Stimulated activated CD8-positive, alpha-beta memory T cell treated with anti-CD3 and anti-CD28 coated beads, Interleukin-4, amount 100 ng/mL, for 24 hours (primary cell): ENCODE measurements at places on chromosomes 16 and 17.
A peak's percentile ranks its signal among the peaks of the same experiment; 100 is the strongest.

GRCh38 chr17:39703913-39704312 lies 4.0 kb downstream of the ERBB2 start:
- no peak for DNase-seq

- no peak for DNase-seq
Measured at GRCh38 chr17:44251062-44251461, 16.9 kb downstream of the SLC4A1 start.

- no peak for DNase-seq
Measured at GRCh38 chr17:58758890-58759289, 3.2 kb downstream of the PPM1E start.

DNA sequence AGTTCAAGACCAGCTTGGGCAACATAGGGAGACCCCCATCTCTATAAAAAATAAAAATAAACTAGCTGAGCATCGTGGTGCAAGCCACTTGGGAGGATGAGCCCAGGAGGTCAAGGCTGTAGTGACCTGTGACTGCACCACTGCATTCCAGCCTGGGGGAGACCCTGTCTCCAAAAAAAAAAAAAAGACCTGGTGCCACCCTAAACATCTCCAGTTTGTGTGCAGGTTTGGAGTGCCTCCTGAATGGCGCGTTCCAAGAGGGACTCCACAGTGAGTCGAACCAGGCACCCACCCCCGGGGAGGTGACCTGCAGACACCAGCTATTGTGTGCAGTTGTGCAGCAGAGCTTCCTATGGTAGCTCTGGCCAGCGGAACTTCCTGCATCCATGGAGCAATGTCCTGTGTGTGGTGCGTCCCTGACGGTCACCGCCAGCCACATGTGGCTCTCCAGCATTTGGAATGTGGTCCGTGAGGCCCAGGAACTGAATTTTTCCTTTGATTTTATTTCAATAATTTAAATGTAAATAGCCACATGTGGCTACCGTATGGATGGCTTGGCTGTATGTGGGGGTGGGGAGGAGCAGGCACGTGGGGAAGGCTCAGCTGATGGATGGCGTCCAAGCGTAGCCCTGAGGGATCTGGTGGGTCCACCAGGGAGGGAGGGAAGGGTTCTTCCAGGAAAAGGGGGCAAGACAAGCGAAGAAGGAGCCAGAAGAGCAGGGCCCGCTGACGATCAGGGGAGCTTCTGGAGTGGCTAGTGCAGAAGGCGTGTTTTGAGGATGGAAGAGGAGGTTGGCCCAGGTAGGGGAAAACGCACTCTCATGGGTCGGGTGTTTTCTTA lies 107.1 kb upstream of the GSE1 start:
- no peak for DNase-seq

GRCh38 chr17:9750524-9750923 lies 40.9 kb downstream of the DHRS7C start:
- DNase-seq = no peak

DNA sequence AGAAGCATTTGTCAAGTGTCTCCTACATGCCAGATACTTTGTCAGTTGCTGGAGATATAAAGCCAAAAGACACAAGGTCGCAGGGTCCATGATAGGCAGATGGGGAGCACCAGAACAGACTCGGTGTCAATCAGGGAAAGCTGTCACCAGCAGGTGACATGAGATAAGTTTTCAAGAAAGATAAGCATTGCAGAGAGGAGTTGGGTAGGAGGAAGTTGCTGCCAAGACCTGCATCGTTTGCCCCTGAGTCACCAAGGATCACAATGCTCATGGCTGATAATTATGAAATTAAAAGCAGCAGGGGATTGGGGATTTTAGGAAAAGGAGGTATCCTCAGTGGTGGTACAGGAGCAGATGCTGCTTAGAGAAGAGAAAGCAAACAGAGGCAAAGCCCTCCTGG lies 551.1 kb upstream of the CDH11 start:
- DNase-seq = no peak

DNA sequence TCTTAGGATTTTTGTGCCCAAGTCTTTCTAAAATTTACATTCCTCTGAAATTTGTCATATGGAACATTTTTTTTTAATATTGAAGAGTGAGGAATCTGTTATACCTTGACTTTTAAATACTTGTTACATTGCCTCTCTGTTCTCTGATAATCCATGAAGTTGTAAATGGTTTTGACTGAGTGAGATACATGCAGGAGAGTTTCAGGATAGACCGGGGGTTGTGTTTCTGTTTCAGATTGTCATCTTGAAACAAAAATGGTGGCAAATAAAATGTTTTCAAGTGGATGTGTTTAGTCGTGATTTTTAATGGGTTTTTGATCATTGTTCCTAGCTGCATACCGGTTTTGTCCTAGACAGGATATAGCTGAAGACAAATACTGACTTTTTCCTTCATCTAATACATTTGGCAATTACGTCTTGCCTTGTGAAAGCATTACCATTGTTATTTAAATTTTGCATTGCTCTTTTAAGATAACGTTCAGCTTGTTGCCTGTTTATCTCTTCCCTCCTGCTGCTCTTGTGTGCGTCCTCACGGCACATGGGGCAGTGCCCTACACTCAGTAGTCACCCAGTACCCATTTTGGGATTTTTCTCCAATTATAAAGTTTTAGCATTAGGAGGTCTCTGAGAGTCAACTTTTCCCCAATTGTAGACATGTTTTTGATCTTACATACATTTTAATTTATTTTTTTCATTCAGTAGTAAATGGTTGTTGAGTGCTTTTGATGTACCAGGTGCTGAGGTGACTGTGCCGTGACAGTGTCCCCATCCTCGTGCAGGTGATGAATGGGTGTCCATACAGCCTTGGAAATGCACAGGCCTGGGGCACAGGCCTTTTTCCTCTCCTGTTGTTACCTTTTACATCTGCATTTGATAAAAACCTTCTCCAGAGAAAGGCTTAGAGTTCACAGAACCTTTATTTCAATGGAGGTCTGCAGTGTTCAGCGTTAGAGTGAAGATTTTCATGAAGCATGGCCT lies 169.9 kb downstream of the MSI2 start:
- DNase-seq = no peak

- no peak for DNase-seq
Measured at GRCh38 chr16:71501547-71501946, 12.4 kb upstream of the ZNF19 start.

- no peak for DNase-seq
Measured at GRCh38 chr16:46980926-46981325, 7.5 kb upstream of the DNAJA2 start.

GRCh38 chr16:57430955-57431354 lies 16.2 kb downstream of the CIAPIN1 start:
- no peak for DNase-seq

- DNase-seq = no peak
Measured at GRCh38 chr17:5840811-5841446, 229.2 kb upstream of the WSCD1 start.

GRCh38 chr16:59909262-59909661 lies 1175.1 kb upstream of the GOT2 start:
- DNase-seq = no peak

GRCh38 chr16:28011971-28012445 lies 51.5 kb downstream of the GSG1L start:
- no peak for DNase-seq

- DNase-seq = no peak
Measured at GRCh38 chr16:21719283-21719682, 55.5 kb downstream of the OTOA start.

DNA sequence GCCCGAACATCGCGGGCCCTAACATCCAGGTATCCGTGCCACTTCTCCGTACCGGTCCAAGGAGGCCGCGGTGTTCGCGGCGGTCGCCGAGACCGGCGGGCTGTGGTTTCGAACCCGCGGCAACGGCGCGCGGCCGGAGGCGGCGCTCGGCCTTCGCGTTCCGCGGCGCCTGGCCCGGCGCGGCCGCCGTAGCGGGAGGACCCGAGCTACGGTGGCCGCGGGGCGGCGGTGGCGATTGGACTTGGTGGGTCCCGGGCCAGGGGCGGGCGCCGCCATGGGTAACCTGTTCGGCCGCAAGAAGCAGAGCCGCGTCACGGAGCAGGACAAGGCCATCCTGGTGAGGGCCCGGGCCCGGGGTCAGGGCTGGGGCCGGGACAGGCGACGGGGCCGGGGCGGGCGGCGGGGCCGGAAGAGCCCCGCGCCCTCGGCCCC lies at the start of gene CHMP6:
TSS of gene CHMP6 (plus strand) at position 197 of the 432 bp plus-strand sequence. CDS start at position 275, 78 bp downstream.
- peak; percentile 48 for DNase-seq

DNA sequence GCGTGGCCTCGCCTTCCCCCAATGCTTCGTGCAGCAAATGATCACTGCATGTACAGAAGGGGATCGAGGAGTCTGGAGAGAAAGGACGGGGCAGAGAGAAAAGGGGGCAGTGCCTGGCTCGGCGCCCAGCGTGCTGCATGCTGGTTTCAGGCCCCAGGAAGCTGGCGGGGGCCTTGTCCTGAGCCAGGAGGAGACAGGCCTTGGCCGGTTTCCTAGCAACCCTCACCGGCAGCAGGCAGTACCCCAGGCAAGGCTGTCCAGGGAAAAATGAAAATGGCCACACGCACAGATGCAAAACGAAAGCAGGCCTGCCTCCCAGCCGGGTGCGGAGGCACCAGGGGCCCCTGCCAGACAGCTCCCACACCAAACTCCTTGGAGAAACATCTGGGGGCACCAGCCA lies 126.3 kb downstream of the ZFHX3 start:
- DNase-seq = no peak

GRCh38 chr17:69525920-69526841 lies 111.7 kb downstream of the MAP2K6 start:
- no peak for DNase-seq

DNA sequence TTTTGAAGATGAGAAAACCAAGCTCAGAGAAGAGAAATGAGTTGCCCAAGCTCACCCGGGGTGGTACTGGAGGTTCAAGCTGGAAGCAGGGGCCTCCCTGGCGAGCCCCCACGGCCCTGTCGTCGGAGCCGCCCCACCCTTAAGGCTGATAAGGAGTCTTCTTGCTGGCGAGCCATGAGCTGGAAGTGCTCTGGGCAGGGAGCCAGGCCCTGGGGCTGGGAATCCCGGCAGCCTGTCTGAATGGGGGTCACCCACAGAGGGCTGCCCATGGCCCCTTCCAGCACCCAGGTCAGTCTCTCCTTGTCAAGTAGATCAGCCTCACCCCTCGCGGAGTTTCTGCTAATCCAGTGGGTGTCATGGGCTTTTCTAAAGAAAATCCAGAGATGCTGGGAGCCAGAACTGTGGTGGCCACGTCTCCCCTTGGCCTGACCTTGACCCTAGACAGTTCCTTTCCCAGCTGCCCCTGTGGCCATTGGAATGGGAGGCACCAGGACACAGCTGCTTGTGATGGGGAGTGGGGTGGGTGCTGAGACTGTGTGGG lies 1.2 kb upstream of the P2RX1 start:
- DNase-seq = no peak

DNA sequence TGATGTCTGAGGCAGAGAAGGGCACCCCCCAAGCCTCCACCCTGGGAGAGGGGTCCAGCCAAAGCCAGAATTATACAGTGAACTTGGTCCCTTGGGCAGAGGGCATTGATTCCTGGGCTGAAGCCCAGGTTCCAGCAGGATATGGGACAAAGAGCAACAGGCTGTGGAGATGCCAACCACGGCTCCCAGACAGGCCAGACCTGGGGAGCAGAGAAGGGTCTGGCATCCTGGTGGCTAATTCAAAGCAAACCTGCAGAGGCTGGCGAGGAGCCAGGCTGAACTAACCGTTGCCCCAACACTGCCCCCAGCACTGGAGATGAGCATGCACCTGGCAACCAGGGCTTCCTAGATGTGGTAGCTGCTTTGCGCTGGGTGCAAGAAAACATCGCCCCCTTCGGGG lies 3.0 kb downstream of the CES3 start:
- no peak for DNase-seq

DNA sequence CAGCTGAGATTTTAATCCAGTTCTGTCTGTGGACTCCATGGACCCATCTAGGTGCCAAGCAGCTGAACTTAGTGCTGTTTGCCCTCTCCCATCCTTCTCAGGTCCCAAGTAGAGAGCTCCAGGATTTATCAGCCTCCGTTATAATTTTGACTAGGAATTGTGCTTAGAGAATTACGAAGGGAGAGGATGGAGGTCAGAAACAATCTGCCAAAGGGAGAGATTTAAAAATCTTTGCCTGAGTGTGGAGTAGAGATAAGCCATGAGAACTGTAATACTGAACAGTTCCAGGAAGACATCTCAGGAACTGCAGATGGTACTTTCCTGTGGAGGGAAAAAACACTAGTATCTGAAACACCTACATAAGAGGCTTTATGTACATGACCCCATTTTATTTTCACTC lies 27.0 kb downstream of the CEP95 start:
- DNase-seq = no peak

DNA sequence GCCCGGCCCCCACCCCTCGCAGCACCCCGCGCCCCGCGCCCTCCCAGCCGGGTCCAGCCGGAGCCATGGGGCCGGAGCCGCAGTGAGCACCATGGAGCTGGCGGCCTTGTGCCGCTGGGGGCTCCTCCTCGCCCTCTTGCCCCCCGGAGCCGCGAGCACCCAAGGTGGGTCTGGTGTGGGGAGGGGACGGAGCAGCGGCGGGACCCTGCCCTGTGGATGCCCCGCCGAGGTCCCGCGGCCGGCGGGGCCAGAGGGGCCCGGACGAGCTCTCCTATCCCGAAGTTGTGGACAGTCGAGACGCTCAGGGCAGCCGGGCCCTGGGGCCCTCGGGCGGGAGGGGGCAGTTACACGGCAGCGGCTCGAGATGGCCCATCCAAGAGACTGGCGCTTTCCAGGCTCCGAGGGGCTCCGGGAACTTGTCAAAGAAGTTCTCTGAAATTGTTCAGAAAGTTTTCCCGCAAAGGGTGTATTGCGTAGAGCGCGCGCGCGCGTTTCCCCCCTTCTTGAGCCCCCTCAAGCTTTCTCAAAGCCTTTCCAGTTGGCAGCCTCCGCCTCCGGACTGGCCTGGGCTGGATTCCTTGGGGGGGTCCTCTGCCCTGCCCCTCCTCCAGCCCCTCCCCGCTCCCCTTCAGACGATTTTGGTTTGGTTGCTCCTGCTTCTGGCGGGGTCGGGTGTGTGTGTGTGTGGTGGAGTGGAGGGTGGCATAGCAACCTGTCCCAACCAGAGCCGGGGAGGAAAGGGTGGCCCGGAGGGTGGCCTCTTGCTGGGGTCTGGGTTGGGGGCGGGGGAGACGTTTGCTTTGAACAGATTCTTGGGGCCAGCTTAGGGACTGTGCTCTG lies 504 bp downstream of the ERBB2 start:
- no peak for DNase-seq

GRCh38 chr16:3730161-3731125 lies 13.1 kb upstream of the TRAP1 start:
- no peak for DNase-seq

DNA sequence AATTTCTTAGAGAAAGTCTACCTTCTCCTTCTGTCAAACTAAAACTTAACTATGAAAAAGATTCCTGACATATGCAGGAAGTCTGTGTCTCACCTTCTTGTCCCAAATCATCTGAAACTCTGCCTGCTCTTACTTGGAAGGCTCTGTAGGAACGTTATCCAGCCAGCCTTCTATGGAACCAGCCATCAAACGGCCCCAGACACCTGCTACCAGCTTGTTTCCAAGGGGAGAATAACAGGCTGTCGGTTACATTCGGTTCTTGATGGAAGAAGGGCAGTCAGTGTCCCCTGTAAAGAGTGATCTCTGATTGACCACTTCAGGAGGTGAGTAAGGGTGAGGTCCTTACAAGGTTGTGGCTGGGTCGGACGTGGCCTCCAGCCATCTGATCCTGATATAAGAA lies 1.7 kb downstream of the ADAMTS18 start:
- no peak for DNase-seq

GRCh38 chr16:19223235-19224170 lies 55.5 kb downstream of the SYT17 start:
- peak; percentile 4 for DNase-seq

GRCh38 chr17:35774499-35774898 lies 13.8 kb downstream of the C17orf50 start:
- no peak for DNase-seq

- DNase-seq = no peak
Measured at GRCh38 chr17:77285594-77286390, 145.0 kb downstream of the SEC14L1 start.
